Activated CD4-positive, alpha-beta memory T cell treated with anti-CD3 and anti-CD28 coated beads, Interleukin-2, amount 10 ng/mL, durations not matched to agents 7 days and 5 days (primary cell): ENCODE measurements at places on chromosomes 1 and 21. TPM values are rescaled to one million over a fixed set of nuclear protein-coding genes. Genes with fewer than 3 reads are reported as not detected.
A peak's percentile ranks its signal among the peaks of the same experiment; 100 is the strongest.

- H3K4me1 ChIP-seq, result peaks cover 50% of the 10 kb centered on the region
- peaks cover 34% of the 10 kb centered on the region for H3K36me3 ChIP-seq
- peaks cover 9% of the 10 kb centered on the region for H3K27me3 ChIP-seq
- peak within 1 kb of the TSS; percentile 89 for H3K4me3 ChIP-seq
- H3K27ac ChIP-seq, result peak within 1 kb of the TSS; percentile 88
Measured at GRCh38 chr1:225881959-225882693, at the start of gene TMEM63A. Gene TMEM63A, minus strand, starts transcription at chr1:225882380. Its CDS starts 4,800 bp downstream, at chr1:225877580.

Gene FOXO6
- total RNA-seq, result 0.20 TPM

DNA sequence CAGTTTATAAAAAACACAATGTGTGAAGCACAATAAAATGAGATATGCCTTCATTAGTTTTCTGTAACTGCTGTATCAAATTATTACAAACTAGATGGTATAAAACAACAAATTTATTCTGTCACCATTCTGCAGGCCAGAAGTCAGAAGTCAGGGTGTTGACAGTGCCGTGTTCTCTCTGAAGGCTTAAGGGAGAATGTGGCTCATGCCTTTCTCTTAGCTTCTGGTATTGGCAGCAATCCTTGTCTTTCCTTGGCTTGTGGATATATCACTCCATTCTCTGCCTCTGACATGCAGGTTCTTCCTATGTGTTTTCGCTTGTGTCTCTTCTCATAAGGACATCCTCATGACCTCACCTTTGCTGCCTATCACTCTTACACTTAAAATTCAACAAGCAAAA lies 10.1 kb downstream of the NEK7 start:
- DNase-seq, result no peak
- no peaks in the 10 kb centered on the region for H3K27me3 ChIP-seq
- H3K27ac ChIP-seq, result peak overlapping the region; percentile 79
- peaks cover 78% of the 10 kb centered on the region for H3K4me1 ChIP-seq
- peak overlapping the region; percentile 50 for H3K4me3 ChIP-seq
- H3K36me3 ChIP-seq, result peaks cover 12% of the 10 kb centered on the region

DNA sequence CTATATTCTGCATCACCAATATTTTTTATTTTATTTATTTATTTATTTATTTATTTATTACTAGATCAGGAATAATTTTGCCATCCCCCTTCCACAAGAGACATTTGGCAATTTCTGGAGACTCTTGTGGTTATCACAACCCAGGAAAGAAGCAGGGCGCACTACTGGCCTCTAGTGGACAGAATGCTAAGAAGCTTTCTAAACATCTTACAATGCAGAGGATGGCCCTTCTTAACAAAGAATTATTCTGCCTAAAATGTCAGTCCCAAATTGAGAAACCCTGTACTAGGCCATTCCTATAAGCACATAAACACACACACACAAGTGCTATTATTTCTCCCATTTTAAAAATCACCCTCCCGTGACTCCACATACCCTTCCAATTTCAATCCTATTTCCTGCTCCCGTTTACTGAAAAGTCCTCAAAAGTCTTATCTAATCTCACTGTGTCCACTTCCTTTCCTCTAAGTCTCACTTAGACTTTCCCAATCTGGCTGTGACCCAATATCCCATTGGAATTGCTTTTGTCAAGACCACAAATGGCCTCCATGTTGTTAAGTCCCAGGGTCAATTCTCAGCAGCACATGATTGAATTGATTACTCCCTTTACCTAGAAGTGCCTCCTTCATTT lies 43.7 kb upstream of the RNF11 start:
- peak; percentile 56 for DNase-seq
- no peak overlapping the region for H3K27ac ChIP-seq
- H3K4me3 ChIP-seq, result no peak overlapping the region
- H3K4me1 ChIP-seq, result no peaks in the 10 kb centered on the region
- H3K27me3 ChIP-seq, result peaks cover 6% of the 10 kb centered on the region

Gene ATP6V1G3
- not detected for total RNA-seq

GRCh38 chr21:26659182-26659581 lies 86.1 kb upstream of the CYYR1 start:
- no peaks in the 10 kb centered on the region for H3K36me3 ChIP-seq
- no peak overlapping the region for H3K27ac ChIP-seq
- H3K27me3 ChIP-seq, result no peaks in the 10 kb centered on the region
- DNase-seq, result no peak
- no peaks in the 10 kb centered on the region for H3K4me1 ChIP-seq

DNA sequence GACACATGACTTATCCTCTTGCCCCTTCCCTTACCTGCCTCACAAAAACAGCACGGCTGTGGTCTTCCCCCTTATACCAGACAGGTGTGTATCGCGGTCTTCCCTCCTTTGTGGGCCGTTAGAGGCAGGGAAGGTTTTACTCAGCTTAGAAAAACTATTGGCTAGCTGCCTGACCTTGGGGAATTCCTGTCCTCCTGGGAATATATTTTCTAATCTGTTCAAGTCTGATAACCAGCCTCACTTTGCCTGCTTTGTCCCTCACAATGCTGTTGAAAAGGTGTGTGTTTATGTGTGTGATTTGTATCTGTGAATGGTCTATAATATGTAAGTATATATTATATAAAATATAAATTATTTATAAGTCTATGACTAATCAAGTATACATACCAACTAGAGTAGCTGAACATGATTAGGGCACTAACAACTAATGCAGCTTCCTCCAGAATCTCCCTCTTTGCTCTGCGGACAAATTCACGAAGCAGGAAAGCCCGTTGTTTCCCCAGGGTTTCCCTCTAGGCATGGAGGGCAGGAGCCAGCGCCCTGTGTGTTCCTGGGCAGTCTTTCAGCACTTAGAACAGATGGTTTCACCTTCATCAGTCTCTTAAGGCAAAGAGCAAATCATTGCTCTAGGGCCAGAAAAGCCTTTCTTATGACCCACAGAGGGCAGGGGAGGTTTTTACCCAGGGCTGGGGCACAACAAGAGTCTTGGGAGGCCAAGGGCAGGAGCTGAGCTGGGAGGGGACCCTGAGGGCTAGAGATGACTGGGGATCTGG lies 25.6 kb downstream of the SLC26A9 start:
- H3K36me3 ChIP-seq, result no peaks in the 10 kb centered on the region
- no peak overlapping the region for H3K4me3 ChIP-seq
- H3K27me3 ChIP-seq, result peaks cover 4% of the 10 kb centered on the region
- no peak for DNase-seq
- no peaks in the 10 kb centered on the region for H3K4me1 ChIP-seq

Gene CFHR1
- not detected for total RNA-seq
